ENCODE measurements at places on chromosomes 3 and 15.

GRCh38 chr15:74837482-74838136, 5.3 kb downstream of the ULK3 start:
- no peak for DNase-seq

GRCh38 chr3:22526266-22526837, 676.8 kb upstream of the UBE2E2 start:
- DNase-seq, result no peak

DNA sequence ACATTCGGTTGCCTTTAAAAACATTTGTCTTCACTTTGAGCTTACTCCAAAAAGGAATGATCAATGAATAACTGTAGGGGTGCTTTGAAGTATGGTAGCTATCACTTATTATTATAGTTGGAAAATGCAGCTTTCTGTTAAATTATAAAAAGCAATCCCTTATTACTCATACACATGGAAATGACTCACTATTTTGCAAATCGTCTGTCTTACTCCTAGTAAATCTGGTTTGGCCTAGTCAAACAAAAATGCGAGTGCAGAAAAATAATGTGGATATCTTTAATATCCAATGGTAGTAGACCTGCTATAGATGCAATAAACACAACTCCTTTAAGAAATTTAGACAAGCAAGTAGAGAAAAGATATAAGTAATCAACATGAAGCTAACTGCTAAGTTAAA, 112.5 kb downstream of the ZIC1 start:
- no peak for DNase-seq

- DNase-seq, result no peak
These were observed 208.7 kb downstream of the MBNL1 start for GRCh38 chr3:152477422-152477821.

DNA sequence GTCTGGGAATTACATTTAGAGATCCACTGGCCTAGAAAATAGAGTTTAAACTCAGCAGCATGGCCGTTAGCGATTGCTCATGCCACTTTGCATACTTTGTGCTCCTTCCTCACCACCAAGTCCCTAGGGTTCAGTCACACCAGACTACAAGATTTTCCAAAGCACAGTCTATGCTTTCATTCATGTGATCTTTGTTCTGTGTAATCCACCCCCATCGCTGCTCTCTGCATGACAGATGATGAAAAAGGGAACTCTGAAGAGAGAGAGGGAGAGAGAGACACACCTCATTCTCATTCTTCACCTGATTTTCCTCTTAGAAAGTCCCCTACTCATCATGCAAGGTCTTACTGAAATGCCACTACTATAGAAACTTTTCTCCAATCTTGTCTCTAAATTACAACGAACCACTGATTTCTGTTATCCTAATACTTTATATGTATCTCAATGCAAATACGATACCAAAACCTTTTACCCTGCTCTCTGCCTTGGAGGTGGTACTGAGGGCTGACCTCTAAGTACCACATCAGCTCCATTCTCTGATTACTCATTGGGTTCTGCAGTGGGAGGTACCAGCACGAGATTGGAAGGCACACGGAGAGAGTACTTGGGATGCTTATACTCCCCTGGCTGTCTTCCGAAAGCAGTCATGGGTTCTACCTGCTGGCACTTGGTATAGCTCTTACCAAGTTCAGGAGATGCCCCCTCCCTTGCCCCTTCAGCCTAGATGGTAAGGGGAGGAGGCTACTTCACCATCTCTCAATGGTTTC, 1.1 kb upstream of the PARP15 start:
- DNase-seq, result no peak

- no peak for DNase-seq
These were observed 67.9 kb downstream of the LRIG1 start for GRCh38 chr3:66432767-66433521.

Data from kidney glomerular epithelial cell (primary cell).